ENCODE measurements at places on chromosomes 2 and 18.

DNA sequence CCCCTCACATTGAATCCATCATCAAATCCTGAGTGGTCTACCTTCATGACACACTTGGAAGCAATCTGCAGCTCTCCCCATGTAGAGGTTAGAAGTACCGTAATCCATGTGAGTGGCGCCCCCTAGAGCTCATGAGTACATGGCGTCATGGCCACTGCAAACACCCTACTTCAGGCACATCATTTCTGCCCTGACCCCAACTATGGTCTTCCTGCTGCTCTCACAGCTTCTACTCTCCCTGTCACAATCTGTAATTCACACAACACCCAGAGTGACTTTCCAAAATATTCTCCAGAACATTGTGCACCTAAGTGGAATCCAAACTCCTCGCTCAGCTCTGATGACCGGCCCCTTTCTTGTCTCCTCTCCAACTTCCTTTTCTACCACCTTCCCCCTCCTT is 141.9 kb downstream of the ANKRD44 start:
- peak; percentile 52 for DNase-seq

GRCh38 chr2:109385506-109385905 is 228.3 kb downstream of the SEPTIN10 start:
- no peak for DNase-seq

DNA sequence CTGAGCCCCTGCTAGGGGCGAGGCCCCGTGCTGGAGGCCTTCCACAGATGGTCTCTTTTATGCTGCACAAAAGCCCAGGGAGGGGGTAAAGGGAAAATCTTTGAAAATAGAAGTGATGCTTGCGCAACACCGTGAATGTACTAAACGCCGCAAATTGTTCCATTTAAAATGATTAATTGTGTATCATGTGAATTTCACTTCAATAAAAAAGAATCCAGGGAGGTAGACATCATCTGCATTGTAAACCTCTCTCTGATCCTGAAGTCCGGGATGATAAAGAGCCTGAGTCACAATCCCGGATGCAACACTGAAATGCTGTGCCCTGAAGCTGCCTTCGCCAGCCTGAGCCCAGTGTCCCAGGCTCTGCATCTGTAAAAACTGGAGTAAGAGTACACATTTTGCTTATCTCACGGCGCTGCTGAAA is 107.7 kb upstream of the PPP1CB start:
- DNase-seq: no peak

DNA sequence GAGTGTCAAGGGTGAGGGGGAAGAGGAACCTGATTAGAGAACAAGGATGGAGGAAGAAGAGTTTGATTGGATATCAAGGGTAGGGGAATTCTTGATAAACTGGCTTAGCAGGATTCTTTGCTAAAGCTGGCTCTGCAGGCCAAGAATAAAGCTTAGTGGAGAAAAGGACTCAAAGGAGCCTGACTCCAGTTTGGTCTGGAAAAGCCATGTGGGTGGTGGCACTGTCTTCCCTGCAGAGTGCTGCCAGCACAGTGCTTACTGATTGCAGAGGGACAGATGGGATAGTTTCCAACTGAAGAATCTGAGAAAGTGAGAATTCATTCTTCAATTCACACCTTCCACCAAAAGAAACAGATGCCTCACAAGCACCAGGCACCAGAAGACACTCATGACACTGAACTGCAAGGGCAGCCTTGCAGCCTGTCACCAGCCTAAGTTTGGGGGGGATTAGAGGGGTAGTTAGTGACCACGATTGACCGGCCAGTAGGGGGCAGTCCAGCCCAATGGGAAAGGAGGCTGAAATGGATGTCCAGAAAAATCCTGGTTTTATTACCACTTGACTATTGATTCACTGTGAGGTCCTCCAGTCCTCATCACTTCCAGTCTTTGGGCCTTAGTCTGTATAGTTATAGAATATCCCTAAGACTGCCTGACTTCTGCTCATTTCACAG is 334.5 kb downstream of the SMAD2 start:
- DNase-seq: no peak

DNA sequence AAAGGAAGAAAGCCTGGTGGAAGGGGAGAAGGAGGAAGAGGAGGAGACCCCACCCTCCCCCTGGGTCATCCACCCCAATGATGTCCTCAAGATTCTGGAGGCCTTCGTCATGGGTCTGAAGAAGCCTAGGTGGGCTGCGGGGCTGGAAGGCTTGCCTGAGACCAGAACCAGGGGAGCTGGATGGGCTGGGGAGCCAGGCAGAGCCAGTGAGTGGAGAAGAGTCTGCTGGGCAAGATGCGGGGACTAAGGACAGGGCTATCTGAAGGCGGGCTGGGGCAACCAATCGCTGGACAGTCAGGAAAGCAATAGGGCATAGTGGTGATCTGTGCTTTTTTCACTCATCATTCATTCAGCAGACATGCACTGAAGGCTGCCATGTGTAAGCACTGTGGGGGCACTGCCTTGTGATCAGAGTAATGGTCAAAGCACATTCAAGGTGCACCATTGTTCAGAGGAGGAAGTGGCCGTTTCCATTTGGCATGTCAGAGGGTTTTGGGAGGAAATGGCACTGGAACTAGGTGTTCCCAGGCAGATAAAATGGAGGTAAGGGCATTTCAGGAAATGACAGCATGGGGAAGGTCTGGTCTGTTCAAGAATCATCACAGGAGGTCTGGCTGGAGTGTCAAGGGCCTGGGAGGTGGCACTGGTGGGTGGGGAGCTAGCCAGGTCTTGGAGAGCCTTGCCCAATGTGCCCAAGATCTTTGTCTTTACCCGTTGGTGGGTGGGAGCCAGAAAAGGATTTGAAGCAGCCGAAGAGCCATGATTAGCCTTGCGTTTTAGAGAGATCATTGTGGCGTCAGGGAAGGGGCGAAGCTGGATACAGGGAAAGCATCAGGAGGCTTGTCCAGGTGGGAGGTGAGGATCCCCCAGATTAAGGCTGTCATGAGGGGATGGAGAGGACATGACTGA is 24.2 kb downstream of the OTOF start:
- no peak for DNase-seq

DNA sequence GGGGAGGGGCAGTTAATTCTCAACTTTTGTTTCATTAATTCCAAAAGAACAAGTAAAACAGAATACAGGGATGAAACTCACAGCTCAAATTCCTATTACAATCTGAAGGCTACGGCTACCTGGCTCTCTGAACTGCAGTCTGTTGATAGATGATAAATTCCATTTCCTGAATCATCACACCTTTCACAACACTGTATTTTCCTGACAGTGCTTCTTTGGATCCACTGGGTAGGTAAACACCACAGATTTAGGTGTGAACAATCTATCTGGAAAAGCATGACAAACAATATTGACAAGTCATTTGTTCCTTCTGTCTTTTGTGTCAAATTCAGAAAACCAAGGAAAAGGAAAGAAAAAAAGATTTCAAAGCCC is 843.2 kb downstream of the LRRTM4 start:
- DNase-seq: no peak

DNA sequence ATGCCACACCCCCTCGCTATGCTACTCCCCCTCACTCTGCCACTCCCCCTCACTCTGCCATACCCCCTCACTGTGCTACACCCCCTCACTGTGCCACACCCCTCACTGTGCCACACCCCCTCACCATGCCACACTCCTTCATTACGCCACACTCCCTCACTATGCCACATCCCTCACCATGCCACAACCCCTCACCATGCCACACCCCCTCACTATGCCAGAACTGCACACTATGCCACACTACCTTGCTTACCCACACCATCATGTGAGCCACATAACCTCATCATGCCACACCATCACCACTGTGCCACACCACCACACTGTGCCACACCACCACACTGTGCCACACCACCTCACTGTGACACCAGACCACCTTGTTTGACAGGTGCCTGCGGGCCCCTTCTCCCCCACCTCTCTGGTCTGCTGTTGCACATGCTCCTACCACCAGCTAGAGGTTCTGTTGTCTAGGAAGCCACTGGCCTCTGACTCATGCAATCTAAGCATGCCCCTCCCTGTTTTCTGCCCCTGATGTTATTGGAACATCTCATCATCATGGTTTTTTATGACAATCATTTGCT is 22.0 kb downstream of the MARCHF4 start:
- no peak for DNase-seq

DNA sequence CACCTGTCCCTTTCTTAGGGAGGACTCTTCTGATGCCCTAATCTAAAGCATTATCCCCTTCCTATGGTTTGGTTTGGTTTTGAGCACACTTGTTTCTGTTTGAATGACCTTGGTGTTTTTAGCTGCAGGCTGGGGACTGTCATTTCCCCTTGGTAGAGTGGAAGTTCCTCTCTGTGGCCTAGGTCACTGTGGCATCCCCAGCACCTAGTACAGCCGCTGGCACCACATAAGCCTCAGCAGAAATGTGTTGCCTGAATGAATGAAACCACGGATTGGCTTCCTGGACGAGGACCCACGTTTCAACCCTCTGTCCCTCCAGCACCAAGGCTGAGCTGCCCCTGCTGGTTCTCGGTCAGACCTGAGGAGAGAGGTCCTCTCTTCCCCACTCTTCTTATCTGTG is 159.9 kb downstream of the CTIF start:
- no peak for DNase-seq

GRCh38 chr2:149849136-149849535 is 261.6 kb upstream of the MMADHC start:
- DNase-seq: no peak

DNA sequence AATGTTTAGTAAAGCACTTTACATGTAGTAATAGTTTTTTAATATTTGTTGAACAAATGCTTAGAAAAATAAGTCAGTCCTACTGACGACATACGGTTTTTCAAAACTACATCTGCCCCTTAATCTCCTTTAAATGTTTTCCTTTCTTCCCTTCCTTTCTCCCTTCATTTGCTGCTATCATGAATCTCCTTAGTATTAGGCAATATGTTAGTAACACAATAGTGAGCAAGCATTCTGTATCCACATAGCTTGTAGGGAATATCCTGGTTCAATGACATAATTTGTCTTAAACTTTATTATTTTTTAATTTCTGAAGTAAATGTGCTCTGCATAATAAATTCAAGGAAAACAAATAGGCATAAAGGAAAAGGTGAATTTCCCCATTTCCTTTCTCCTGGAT is 79.1 kb downstream of the ACSL3 start:
- DNase-seq: no peak

- DNase-seq: no peak
These were observed 162.7 kb upstream of the NT5C1B start for GRCh38 chr2:18752022-18752493.

- DNase-seq: no peak
These were observed 86.1 kb downstream of the TNS1 start for GRCh38 chr2:217916504-217917254.

DNA sequence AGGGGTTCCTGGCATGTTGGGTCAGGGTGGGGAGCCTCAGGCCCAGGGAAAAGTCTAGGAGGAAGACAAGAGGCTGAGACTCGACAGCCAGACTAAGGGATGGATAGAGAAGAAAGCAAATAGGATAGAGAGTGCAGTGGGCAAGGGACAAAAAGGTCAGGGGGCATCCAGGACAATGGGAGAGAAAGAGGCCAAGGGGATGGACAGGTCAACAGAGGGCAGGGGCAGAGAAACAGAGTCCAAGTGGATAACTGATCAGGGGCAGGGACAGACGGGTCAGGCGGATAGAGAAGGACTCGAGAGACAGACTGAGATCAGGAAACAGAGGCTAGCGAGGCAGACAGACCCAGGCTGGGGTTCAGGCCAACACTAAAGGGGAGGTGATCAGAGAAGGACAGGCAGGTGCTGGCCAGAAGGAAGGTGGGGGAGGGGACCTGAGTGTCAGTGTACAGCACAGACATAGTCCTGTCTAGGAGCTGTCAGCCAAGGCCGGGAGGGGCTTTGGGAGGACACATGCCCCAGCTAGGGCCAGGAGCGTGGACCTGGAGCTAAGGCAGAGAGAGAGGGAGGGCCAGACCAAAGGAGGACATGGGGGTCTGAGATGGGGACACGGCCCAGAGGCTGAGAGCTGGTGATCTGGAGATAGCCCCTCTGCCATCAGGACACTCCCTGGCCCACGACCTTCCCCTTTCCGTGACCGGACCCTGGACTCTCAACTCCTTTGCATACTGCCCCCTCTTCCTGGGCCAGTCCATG is 12.2 kb downstream of the ASIC4 start:
- DNase-seq: no peak

DNA sequence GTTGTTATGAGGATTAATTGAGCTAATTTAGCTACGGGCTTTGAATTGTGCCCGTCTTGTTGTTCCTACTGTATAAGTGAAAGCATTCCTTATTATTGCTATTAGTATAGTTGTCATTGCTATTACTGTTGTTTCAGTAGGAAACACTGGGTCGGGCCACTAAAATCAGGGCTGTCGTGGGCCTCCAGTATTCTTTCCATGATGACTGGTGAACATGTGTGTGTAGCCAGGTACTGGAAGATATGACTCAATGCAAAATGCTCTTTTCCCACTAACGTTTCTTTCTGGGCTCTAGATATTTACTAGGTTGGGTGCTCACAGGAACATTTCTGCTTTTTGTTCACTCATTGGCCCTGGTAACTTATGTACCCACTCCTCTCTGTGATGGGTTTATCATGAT is 4.9 kb downstream of the TTL start:
- DNase-seq: no peak

DNA sequence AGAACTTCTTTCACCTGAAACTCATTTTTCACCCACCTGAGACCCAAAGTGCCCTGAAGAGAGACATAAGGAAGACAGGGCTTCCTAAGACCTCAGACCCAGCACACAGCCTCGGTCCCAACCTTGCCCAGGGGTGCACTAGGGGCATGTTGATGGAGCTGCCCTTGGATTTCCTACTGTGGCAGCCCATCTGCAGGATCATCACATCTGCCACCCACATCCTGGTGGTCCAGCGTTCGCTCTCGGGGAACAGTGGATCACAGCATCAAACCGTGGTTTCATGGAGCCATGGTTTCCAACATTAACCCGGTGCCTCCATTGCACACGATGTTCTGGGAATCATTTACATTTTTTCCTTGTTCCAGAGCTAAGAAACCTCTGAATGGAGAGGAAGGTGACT is 186.4 kb downstream of the TFCP2L1 start:
- DNase-seq: no peak

- no peak for DNase-seq
These were observed 377.8 kb upstream of the SLC14A2 start for GRCh38 chr18:45237343-45238098.

DNA sequence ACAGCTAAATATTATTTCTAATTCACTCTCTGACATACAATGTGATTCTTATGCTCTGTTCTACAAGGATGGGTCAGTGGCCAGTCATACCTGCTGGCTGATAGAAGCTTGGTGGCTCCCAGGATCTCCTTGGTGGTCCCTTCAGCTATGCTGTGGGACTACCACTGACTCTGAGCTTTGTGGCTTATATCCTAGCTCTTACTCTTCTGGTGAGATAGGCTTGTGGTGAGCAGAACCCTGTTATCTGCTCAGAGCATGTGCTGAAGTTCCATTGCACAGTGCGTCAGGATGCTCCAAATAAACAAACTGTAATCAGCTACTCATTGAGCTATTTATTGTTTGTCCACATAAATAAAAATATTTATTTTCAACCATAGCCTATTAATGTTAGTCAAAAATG is 51.7 kb downstream of the MFSD6 start:
- DNase-seq: no peak

DNA sequence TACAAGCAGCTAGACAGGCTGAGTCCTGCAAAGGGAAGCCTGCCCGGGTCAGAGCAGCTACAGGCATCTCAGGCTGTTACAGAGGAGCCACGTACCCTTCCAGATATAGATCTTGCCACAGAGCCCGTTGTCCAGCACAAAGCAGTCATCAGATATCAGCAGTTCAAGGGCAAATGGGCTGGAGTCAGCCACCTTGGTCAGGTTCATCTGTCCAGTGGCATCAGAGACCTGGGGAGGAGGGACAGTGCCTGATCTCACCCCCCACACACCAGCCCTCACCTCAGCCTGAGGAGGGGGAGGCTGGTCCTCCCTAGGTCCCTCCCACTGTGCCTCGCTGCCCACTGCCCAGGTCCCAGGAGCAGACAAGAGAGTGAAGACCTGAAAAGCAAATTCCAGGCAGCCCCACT is 12.2 kb downstream of the CAPG start:
- DNase-seq: no peak

Data from stimulated activated CD8-positive, alpha-beta memory T cell treated with anti-CD3 and anti-CD28 coated beads, Interleukin-4, amount 100 ng/mL, for 1 hour (primary cell).